ENCODE measurements at places on chromosomes 5 and 9.

- DNase-seq: no peak
Observed at GRCh38 chr9:116154334-116154975, 864 bp downstream of the PAPPA start.

- no peak for DNase-seq
Observed at GRCh38 chr5:13566871-13567339, 377.6 kb downstream of the DNAH5 start.

- DNase-seq: no peak
Observed at GRCh38 chr5:82597437-82597836, 319.3 kb upstream of the RPS23 start.

GRCh38 chr9:12640016-12640587 lies 53.1 kb upstream of the TYRP1 start:
- no peak for DNase-seq

GRCh38 chr9:85501882-85502281 lies 239.9 kb downstream of the AGTPBP1 start:
- no peak for DNase-seq

- DNase-seq: no peak
Observed at GRCh38 chr5:43572357-43572756, 15.5 kb upstream of the PAIP1 start.

DNA sequence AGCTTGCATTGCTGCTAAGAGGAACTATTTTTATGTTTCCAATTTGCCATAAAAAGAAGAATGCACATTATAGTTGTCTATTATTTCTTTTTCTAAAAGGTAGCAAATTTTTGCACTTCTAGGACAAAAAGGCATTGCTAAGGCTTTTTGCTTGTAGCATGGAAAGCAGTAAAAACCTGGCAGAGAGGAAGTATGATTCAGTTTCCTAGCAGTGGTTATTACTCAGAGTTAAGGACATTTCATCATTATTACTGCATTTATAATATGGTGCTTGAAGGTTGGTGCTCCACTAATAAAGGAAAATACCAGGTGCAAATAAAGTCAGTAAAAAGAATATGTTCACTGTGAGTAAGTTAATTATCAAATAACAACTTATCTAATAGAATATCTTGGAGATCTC lies 179.8 kb upstream of the PLPPR1 start:
- DNase-seq: no peak

DNA sequence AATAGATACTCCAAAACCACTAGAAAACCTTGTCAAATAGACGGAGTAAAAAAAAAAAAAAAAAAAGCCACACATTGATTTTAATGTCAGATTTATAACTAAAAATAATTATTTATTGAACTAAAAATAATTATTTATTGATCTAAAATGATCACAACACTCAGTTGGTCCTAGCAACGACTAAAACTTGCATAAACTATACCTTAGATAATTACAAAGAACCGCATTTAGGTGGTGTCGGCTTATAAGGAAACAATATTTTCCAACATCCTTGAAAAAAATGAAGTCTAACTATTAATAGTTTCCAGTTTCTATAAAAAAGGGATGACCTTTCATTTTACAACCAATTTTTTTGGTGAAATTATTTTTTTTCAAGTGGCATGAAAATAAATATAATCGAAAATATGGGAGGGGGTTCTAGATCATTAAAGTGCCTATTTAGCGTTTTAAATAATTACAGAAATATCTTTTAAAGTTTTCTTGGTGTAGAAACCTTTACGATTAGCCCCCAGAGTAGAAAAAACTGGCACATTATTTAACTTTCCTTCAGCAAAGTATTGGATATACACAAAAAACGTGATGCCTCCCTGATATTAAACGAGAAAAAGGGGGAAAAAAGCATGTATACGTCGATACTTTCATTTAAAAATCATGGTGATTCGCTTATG lies 3.7 kb downstream of the ARRDC3 start:
- DNase-seq: no peak

GRCh38 chr5:79456400-79456799 lies 57.5 kb downstream of the HOMER1 start:
- DNase-seq: no peak

DNA sequence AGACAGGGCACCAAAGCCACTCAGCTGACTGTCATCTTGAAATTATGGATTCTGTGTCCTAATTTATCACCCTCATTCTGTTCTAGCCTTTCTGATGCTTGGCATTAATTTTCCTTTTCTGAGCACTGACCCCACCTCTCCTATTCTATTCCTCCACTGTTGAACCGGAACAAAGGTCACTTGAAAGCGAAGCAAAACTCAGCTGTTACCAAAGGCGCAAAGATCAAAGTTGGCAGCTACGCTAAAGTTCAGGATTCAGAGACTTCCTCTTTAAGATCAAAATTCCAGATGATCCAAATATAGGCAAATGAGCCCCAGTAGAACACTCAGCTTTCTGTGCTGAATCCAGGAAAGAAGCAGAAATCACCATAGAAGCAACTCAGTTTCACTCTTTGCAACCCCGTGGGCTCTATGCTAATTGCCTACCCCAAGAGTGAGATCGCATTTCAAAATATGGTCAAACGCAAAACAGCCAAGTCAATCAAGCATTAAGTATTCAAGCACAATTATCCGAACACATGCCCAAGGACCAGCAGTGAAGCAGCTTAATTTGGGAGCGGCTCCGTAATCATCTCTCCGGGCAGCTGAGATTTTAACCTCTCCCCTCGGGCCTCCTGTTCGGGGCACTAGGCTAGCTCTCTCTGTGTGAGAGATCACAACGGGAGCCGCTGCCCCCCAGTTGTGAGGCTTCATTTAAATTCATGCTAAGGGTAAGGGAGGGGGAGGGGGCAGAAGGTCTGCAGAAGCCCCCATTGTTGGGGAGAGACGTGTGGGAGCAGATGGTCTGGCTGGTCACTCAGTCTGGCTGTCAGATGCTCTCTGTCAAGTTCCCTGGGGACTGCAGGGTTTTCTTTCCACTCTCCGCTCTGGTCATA lies 288.6 kb downstream of the ELAVL2 start:
- DNase-seq: no peak

DNA sequence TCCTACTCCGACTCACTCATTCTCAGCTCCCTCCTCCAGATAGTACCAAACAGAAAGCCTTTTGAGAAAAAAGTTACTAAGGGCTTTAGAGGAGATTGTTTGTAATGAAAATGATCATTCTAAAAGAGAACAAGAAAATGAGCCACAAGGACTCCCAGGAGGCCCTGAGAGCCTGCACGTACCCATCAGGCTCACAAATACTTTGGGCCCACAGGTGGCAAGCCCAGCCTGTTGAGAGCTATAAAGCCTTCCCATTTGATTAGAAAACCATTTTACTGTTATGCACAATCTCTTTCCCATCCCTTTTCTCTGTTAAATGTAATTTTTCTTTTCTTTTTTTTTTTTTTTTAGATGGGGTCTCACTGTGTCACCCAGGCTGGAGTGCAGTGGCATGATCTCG lies 136.1 kb downstream of the LHFPL2 start:
- no peak for DNase-seq

GRCh38 chr5:35884191-35884769 lies 27.6 kb downstream of the IL7R start:
- no peak for DNase-seq

GRCh38 chr9:107963246-107963645 lies 473.7 kb upstream of the KLF4 start:
- no peak for DNase-seq

GRCh38 chr9:133934482-133935232 lies 57.5 kb downstream of the VAV2 start:
- no peak for DNase-seq
